ENCODE measurements at places on chromosomes 3 and 15. TPM values are rescaled to one million over a fixed set of nuclear protein-coding genes. Genes with fewer than 3 reads are reported as not detected.

RBPMS2 gene
- total RNA-seq, result 27.7 TPM

PARP15 gene
- 1.2 TPM for total RNA-seq

DNA sequence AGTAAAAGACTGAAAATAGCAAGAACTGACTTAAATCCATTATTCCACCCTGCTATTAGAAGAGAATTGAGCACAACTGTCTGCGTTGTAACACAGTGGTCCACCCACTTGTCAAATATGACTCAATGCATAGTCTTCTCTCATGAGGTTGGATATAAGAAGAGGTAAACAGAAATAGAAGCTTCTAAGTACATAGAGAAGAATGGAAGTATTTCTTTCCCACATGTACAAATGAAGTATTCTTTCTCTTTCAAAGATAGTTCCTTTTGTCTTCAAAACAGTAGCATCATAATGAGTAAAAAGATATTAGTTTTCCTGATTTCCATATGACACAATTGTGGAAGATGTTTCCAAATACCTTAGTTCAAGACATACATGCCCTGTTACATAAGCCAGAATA, 348.6 kb upstream of the CCDC54 start:
- no peaks in the 10 kb centered on the region for H3K27me3 ChIP-seq
- no peak overlapping the region for H3K4me3 ChIP-seq
- no peak for DNase-seq

KCNH8 gene
- total RNA-seq, result 0.55 TPM

DNA sequence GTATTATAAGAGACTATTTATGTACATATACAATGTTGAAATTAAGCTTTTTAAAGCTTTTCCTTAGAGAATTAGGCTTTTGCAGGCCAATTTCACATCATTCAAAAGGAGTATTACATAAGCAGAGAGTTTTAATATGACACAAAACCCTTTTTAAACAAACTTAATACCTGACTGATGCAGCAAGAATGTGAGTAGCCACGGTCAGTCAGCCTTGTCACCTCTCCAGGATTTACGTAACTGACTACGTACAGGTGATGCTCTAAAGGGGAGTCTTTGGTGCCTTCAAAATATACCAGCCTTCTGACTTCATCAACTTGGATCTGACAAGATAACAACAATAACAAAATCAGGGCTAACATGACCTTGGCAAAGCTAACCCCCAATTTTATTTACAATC, 44.2 kb upstream of the IGDCC4 start:
- DNase-seq, result no peak
- H3K4me1 ChIP-seq, result no peaks in the 10 kb centered on the region
- H3K27ac ChIP-seq, result no peak overlapping the region

GRCh38 chr15:66252685-66253417, 699 bp downstream of the MEGF11 start:
- peaks cover 28% of the 10 kb centered on the region for H3K4me1 ChIP-seq
- no peak overlapping the region for H3K27ac ChIP-seq
- H3K27me3 ChIP-seq, result peaks cover 86% of the 10 kb centered on the region
- peak overlapping the region; percentile 33 for H3K4me3 ChIP-seq
- no peak for DNase-seq
- H3K36me3 ChIP-seq, result no peaks in the 10 kb centered on the region

DNA sequence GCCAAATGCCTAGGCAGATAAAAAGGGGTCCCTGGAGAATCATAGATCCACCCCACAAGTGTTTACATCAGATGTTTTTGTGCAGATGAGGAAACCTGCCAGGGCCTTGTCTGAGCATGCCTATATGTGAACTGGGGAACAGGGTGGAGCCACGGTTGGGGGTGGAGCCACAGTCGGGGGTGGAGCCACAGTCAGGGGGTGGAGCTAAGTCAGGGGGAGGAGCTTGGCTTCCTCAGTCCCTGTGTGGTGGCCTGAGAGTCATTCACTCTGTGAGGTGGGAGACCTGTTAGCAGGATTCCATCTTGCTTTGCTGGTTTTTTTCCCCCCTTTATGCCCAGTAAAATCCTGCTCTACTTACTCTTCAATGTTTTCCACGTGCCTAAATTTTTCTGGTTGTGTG, 57.8 kb upstream of the TGFBR2 start:
- H3K27ac ChIP-seq, result no peak overlapping the region
- DNase-seq, result no peak

GRCh38 chr3:169509359-169509758, 154.2 kb downstream of the MECOM start:
- no peak overlapping the region for H3K27ac ChIP-seq
- H3K4me1 ChIP-seq, result no peaks in the 10 kb centered on the region
- no peaks in the 10 kb centered on the region for H3K36me3 ChIP-seq
- no peak overlapping the region for H3K4me3 ChIP-seq
- H3K27me3 ChIP-seq, result no peaks in the 10 kb centered on the region

- no peak for DNase-seq
- H3K4me3 ChIP-seq, result no peak overlapping the region
- H3K36me3 ChIP-seq, result no peaks in the 10 kb centered on the region
- no peaks in the 10 kb centered on the region for H3K27me3 ChIP-seq
- no peaks in the 10 kb centered on the region for H3K4me1 ChIP-seq
- H3K27ac ChIP-seq, result no peak overlapping the region
These were observed 29.1 kb downstream of the GRIP2 start for GRCh38 chr3:14510838-14511622.

DNA sequence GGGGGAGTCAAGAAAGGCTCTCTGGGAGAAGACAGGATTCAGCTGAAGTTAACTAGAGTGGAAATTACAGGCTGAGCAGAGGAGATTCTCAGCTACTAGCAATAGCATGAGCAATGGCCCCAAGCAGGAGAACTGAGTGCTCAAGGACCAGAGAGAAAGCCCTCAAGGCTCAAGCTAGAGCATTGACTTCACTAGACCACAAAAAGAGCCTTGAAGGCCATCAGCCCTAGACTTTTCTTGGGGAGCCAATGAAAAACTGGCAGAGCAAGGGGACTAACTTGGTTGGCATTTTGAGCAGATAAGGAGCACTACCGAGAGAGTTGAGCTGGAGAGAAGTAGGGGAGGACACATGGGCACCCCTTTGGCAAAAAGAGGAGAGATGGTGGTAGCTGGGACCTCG, 277.6 kb downstream of the FEZF2 start:
- H3K36me3 ChIP-seq, result no peaks in the 10 kb centered on the region
- H3K4me3 ChIP-seq, result no peak overlapping the region
- H3K4me1 ChIP-seq, result no peaks in the 10 kb centered on the region
- DNase-seq, result no peak

- peak overlapping the region; percentile 57 for H3K27ac ChIP-seq
- H3K36me3 ChIP-seq, result no peaks in the 10 kb centered on the region
- H3K4me1 ChIP-seq, result no peaks in the 10 kb centered on the region
- DNase-seq, result no peak
- no peaks in the 10 kb centered on the region for H3K27me3 ChIP-seq
These were observed 81.8 kb upstream of the THBS1 start for GRCh38 chr15:39499042-39499441.

MORC1 gene
- total RNA-seq, result not detected

PLCB2 gene
- 5.5 TPM for total RNA-seq

GRCh38 chr3:141389703-141390102, 21.4 kb downstream of the ZBTB38 start:
- no peaks in the 10 kb centered on the region for H3K27me3 ChIP-seq
- no peak overlapping the region for H3K4me3 ChIP-seq
- peaks cover 2% of the 10 kb centered on the region for H3K4me1 ChIP-seq
- H3K27ac ChIP-seq, result no peak overlapping the region
- H3K36me3 ChIP-seq, result no peaks in the 10 kb centered on the region
- DNase-seq, result no peak

DNA sequence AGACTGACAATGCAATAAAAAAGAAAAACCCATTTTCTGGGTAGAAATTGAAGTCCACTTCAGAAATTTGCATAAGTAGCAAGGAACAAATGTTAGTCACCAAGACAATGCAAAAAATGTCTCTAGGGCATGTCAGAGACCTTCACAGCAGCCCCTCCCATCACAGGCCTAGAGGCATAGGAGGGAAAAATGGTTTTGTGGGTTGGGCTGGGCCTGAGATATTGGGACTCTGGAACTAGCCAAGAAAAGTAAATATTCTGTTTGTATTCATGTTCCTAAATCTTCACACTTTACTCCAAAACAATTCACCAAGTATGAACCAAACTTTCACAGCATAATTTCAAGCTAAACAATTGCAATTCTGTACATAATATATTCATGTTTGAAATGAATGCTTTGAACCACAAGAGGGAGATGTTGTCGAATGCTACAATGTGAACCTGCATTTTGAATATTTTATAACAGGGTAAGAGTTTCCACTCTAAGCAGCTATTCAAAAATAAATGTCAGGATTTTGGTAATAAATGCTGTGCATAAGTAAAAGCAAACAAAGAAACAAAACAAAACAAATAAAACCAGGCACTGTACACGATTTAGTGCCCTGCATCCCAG, 429.2 kb downstream of the OTOL1 start:
- no peak overlapping the region for H3K4me3 ChIP-seq
- H3K27me3 ChIP-seq, result no peaks in the 10 kb centered on the region
- no peak overlapping the region for H3K27ac ChIP-seq
- no peaks in the 10 kb centered on the region for H3K4me1 ChIP-seq
- no peaks in the 10 kb centered on the region for H3K36me3 ChIP-seq
- DNase-seq, result no peak

RPP25 gene
- 28.4 TPM for total RNA-seq

- no peaks in the 10 kb centered on the region for H3K36me3 ChIP-seq
- H3K27ac ChIP-seq, result no peak overlapping the region
- H3K4me3 ChIP-seq, result no peak overlapping the region
- no peaks in the 10 kb centered on the region for H3K4me1 ChIP-seq
These were observed 23.2 kb downstream of the SFMBT1 start for GRCh38 chr3:53022647-53023046.

DNA sequence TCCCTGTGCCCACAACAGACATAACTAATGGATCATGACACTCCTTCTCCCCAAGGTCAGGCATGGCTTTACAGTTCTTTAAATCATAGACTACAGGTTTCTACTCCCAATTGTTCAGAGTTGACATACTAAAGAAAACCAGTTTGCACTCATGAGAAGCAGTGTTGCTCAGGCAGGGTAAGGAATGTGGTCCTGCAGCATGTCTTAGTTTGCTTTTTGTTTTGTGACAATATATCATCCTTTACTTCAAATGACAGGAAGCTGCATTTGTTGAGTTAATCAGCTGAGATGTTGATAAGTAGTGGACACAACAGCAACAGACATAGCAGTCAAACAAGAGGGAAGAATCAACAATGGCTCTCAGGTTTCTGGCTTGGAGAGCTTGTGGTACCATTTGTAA, 267.5 kb downstream of the SLCO3A1 start:
- no peaks in the 10 kb centered on the region for H3K4me1 ChIP-seq
- H3K27me3 ChIP-seq, result no peaks in the 10 kb centered on the region
- no peak overlapping the region for H3K27ac ChIP-seq
- no peak for DNase-seq
- no peak overlapping the region for H3K4me3 ChIP-seq

DNA sequence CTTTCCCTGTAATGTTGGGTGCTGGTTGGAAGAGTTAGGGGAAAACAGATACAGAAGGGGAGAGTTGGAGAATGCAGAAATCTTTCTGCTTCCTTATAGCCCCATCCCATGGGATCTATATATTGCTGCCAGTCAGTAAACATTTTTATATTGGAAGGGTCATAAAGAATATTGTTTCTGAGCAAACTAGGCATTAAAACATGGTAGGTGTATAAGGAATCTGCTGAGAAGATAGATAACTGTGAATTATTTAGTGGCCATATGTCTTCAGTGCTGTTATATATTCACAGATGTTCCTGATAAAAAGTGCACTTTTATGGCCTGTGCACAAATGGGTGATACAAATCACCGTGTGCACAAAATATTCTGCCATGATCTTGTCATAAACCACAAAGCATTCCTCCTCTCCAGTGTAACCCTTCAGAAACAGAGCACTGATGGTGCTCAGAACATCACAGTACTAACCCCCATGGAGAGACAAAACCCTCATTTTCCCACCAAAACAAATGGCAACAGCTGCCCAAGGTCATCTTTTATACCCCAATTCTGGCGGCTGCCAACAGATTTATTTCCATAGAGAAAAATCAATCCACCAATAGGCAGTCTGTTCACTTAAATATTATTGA, 269.3 kb downstream of the SLC9A9 start:
- H3K4me3 ChIP-seq, result no peak overlapping the region
- H3K4me1 ChIP-seq, result peaks cover 4% of the 10 kb centered on the region
- H3K27ac ChIP-seq, result no peak overlapping the region
- no peaks in the 10 kb centered on the region for H3K36me3 ChIP-seq
- no peaks in the 10 kb centered on the region for H3K27me3 ChIP-seq

GRCh38 chr3:157093096-157093495, 66.9 kb downstream of the CCNL1 start:
- no peaks in the 10 kb centered on the region for H3K27me3 ChIP-seq
- H3K36me3 ChIP-seq, result no peaks in the 10 kb centered on the region
- H3K4me1 ChIP-seq, result peaks cover 27% of the 10 kb centered on the region
- no peak overlapping the region for H3K4me3 ChIP-seq
- DNase-seq, result no peak
- H3K27ac ChIP-seq, result no peak overlapping the region

- no peak overlapping the region for H3K4me3 ChIP-seq
- no peaks in the 10 kb centered on the region for H3K4me1 ChIP-seq
- no peaks in the 10 kb centered on the region for H3K36me3 ChIP-seq
- H3K27me3 ChIP-seq, result no peaks in the 10 kb centered on the region
- H3K27ac ChIP-seq, result no peak overlapping the region
- DNase-seq, result no peak
These were observed 204.7 kb downstream of the UACA start for GRCh38 chr15:70558406-70559264.

DNA sequence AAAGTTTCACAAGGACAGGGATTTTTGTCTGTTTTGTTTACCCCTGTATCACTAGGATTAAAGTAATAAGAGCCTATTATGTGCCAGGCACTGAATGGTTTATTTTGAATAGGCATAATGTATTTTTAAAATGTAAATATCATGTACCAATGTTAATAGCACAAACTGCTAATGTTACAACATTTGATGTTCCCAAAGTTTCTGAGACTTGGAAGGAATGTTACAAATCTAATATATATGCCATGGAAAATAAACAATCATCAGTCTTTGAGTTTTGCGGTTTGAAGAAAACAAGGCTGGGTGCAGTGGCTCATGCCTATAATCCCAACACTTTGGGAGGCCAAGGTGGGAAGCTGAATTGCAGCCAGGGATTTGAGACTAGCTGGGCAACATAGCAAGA, 159.4 kb downstream of the CDIN1 start:
- no peaks in the 10 kb centered on the region for H3K4me1 ChIP-seq
- no peak overlapping the region for H3K4me3 ChIP-seq
- H3K27me3 ChIP-seq, result no peaks in the 10 kb centered on the region

GRCh38 chr15:29840926-29841325, 18.7 kb upstream of the TJP1 start:
- H3K4me1 ChIP-seq, result no peaks in the 10 kb centered on the region
- DNase-seq, result no peak
- no peaks in the 10 kb centered on the region for H3K27me3 ChIP-seq
- no peak overlapping the region for H3K4me3 ChIP-seq
- H3K36me3 ChIP-seq, result no peaks in the 10 kb centered on the region

DNA sequence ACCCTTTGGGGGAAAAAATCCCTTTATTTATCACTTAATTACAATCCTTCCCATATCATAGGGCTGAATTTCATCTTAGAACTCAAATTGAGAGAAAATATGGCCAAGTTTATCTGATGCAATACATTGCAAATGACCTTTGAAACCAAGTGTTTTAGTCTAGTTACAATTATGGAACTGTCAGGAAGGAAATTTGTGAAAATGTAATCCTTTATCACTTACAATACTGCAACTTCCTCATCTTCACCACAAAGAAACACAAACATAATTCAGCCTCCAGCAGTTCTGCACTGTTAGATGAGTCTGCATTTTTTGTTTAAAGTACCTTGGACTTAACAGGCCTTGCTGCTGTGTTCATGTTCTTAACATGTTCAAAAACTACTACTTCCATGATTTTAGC, 4.6 kb downstream of the CCPG1 start:
- peak overlapping the region; percentile 28 for H3K27ac ChIP-seq
- H3K4me1 ChIP-seq, result peaks cover 50% of the 10 kb centered on the region
- H3K4me3 ChIP-seq, result no peak overlapping the region
- no peaks in the 10 kb centered on the region for H3K27me3 ChIP-seq
- no peaks in the 10 kb centered on the region for H3K36me3 ChIP-seq

Measured in transverse colon (tissue), 4 donors.